ENCODE measurements at places on chromosomes 1 and 21. TPM values are rescaled to one million over a fixed set of nuclear protein-coding genes. Genes with fewer than 3 reads are reported as not detected.

DNA sequence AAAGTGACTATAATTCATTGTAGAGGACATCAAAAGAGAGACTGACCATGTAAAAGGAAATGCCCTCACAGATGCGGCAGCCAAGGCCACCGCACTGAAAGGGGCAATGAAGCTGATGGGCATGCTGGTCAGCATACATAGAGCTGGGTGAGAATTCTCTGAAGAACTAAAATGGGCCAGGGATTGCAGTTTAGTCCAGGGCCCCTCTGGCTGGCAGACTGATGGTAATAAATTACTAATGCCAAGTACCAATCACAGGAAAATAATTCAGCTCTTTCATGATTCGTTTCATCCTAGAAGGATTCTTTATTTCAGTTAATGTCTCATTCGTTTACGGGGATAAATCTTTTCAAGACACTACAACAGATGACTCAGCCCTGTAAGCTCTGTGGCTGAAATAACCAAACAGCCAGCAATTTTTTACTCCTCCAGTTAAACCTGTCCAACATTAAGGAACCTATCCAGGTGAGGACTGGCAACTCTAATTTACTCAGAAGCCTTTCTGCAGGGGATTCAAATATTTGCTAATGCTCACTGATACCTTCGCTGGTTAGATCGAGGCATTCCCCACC lies 56.9 kb upstream of the MAP1LC3C start:
- no peak for DNase-seq

The MTMR11 gene
- total RNA-seq, result 7.3 TPM

GRCh38 chr1:154151311-154151710 lies 3.6 kb downstream of the NUP210L start:
- peak; percentile 37 for DNase-seq

DNA sequence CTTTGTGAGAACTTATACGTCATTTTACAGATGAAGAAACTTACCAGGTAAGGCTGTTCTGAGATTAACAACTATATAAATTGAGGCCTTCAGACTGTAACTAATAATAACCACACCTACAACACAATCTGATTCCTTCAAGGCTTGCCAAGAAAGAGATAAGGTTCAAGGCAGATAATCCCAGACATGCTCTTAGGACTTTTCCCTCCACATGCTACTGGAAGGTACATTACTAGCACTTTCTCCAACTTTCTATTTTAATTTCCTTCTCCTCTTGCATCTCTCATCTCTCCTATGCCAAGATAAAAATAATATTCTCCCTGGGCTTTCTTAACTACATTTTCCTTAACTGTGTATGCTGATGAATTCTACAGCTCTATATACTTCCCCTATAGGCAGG lies 18.9 kb upstream of the NRAS start:
- no peak for DNase-seq

The FAM72A gene
- total RNA-seq, result 2.9 TPM

DNA sequence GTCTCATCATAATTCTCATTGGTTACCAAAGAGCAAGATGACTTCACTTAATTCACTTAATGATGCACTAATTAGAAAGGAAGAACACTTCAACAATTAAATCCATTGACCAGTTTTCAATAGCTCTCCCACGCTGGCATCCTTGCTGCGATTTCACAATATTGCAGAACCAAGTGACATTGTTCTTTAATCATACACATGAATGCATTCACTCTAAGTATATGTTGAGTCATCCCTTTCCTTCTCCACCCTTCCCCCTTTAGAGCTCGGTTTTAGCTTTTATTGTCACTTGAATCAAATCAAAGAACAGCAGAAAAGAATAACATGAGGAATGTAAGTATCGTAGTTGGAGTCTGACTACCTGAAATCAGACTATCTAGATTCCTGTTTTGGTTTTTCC lies 233.6 kb upstream of the FMN2 start:
- DNase-seq, result no peak

GRCh38 chr21:41142051-41142795 lies 25.7 kb upstream of the BACE2 start:
- peak; percentile 77 for DNase-seq

GRCh38 chr1:92551916-92552315 lies 65.2 kb upstream of the GFI1 start:
- DNase-seq, result no peak

All from fibroblast of the aortic adventitia (primary cell).